Kidney (tissue), 22 donors: ENCODE measurements at places on chromosomes 16 and 17. TPM values are rescaled to one million over a fixed set of nuclear protein-coding genes. Genes with fewer than 3 reads are reported as not detected.

DNA sequence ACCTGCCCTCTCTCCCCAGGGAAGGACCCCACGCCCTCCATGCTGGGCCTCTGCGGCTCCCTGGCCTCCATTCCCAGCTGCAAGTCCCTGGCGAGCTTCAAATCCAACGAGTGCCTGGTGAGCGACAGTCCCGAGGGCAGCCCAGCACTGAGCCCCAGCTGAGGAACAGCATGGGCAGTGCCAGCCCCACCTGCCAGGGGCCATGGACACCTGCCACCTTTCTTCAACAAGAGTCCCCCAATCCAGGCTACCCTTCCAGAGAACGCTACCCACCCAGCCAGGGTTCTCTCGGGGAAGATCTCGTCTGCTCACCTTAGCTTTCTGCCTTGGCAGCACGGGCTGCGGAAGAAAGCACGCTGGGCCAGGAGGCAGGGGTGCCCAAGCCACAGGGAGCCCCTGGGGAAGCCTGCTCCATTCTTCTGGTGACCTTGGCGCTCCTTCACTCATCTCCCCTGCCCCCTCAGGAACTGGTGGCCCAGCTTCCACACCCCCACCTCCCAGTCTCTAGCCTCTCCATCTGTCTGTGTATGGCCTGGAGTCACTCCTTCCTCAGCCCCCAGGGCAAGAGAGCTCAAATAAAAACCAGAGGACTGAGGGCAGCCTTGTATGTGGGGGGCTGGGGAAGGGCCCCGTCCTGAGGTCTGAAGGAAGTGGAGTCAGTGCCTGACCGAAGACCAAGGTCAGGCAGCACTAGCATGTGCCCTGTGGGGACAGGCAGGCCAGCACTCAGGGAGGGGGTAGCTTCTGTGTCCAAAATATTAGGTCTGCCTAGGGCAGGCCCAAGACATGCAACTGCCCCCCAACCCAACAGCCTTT is 6.3 kb downstream of the SLC25A39 start:
- no peak for DNase-seq

The OTOA gene
- 0.13 TPM for total RNA-seq

The YBX2 gene
- total RNA-seq = 1.3 TPM

DNA sequence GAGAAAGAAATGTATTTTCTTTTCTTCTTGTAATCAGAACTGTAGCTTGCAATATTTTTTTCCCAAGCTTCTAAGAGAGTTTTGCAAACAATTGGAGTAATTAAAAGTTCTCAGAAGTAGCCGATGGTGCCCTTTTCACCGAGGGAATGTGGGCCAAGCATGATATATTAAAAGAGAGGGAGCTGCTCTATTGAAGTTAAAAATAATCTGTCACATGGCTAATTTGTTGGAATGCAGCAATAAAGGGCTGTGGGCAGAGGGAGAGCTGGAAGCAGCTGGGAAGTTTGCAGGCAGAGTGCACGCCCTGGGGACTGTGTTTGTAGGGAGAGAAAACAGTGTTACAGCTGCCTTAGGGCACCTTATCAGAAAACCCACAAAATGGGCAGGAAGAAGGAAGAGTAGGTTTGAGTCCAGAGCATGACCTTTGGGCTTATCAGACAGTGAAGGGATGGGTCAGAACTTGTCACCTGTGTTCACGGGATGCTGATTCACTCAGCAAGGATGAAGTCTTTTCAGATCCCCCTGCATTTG is 18.5 kb upstream of the TERF2 start:
- peak; percentile 87 for DNase-seq

The CYB5D1 gene
- total RNA-seq = 20.4 TPM

DNA sequence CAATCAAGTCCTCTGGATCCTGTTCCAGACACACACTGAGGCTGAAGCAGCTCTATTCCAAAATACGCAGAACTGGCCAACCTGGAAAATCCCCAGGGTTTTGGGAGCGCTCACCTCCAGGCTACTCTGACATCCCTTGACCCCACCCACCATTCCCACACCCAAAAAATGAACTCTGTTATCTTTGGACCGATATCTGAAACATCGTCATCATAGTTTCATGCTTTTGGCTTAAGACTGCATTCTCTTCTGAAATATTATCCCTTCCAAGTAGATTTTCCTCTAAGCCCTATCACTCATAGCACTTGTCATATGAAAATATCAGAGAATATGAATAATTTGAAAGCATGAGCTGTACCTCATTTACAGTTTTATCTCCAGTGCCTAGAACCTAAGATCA is 34.7 kb downstream of the VAT1L start:
- DNase-seq = no peak

DNA sequence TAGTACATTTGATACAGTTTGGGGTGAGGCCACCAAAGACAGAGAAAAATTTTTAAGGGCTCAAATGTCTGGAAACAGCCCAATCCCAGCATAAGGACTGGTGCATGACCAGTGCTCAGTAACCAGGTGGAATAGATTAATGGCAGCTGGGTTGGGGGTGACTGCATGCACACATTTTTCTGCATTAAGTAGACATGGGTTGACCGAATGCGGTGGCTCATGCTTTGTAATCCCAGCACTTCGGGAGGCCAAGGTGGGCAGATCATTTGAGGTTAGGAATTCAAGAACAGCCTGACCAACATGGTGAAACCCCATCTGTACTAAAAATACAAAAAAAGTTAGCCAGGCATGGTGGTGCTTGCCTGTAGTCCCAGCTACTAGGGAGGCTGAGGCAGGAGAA is 121.1 kb upstream of the HSBP1 start:
- no peak for DNase-seq

DNA sequence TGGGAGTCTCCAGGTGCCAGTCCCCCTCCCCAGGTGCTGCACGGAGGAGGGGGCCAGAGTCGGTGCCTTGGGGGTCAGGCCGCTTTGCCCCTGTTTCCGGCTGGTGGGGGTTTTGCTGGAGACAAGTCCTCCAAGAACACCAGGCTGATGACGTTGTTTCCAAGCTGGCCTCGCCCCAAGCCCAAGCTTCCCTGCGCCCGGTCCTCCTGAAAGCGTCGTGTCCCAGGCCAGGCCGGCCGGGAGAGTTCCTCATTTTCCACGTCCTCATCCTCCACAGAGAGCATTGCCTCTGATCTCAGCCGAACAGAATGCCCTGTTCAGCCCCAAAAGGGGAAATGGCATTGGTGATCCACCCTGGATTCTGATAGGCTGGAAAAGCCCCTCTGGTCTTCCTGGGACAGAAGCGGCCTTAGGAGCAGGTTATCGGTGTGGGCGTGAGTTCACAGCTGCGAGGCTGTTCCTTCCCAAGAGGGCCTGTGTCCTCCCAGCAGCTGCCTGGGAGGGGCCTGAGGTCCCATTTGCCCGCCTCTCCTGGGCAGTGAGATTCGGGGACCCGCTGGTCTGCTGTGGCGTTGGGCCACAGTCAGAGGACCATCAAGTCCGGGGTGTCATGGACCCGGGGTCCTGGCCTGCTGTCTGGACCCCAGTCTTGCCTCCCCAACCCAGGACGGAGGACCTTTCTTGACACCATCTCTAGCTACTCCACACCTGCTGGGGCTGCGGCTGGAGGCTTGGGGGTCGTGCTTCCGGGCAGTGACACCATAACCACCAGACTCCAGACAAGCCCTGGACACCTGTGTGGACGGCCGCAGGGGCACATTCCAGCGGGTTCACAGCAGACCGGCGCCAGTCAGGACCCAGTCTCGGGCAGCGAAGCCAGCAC is 7.1 kb downstream of the SOX8 start:
- DNase-seq = no peak

GRCh38 chr17:51739245-51739886 is 419.1 kb downstream of the CA10 start:
- DNase-seq = no peak

- DNase-seq = no peak
Observed at GRCh38 chr16:682493-683395, 1.4 kb downstream of the JMJD8 start.

DNA sequence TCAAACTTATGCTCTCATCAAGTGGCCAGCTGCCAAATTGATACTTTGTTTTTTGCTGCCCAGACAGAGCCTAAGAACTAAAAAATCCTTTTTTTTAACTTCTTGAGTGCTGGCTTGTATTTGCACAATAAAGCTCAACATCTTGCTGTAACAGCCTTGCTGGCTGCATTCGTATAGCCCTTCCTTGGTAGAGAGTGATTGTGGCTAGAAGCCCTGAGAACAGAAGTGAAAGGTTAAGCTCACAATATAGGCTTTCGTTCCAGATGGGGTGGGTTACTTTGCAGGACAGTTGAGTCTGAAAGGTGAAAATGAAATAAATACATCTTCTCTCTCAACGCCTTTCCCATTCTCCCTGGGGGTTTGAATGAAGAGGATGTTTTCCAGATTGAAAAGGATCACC is 278.8 kb downstream of the HS3ST3B1 start:
- no peak for DNase-seq

DNA sequence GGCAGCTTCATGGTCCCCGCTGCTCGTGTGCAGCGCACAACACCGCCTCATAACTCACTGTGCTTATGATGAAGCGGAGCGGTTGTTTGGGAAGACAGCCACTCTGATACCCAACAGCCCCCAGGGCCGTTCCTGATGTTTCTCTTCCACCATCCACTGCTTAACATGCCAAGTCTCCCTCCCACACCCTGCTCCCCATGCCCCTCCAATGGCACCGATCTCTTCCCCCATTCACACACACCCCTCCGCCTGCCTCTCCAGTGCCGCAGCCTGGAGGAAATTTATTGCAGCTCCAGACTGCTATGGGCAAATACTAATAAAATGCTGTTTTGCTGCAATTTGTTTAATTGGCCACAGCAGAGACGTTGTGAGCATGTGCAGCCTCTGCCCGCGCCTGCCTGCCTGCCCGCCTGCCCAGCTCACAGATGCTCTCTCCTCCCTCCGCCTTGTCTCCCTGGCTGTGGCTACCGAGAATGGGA is 80.3 kb upstream of the LHX1 start:
- no peak for DNase-seq

- DNase-seq = peak; percentile 67
Observed at GRCh38 chr17:79183293-79184158, 108.9 kb downstream of the ENGASE start.

DNA sequence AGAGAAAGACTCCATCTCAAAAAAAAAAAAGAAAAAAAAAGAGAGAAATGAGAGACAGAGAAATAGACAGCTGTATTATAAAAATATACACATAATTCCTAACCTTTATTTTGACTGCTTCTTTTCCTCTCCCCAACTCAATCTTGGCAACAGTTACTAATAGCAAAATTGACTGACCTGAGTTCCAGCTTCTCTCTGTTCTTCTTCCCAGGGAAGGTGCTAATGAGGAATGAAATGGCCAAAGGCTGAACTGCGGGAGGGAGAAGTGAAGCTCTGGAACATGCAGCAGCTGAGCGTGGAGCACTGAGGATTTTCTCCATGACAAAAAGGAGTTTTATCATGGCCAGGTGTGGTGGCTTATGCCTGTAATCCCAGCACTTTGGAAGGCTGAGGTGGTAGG is 25.2 kb upstream of the PRKCA start:
- DNase-seq = no peak
